ENCODE measurements at places on chromosomes 2 and 18.

DNA sequence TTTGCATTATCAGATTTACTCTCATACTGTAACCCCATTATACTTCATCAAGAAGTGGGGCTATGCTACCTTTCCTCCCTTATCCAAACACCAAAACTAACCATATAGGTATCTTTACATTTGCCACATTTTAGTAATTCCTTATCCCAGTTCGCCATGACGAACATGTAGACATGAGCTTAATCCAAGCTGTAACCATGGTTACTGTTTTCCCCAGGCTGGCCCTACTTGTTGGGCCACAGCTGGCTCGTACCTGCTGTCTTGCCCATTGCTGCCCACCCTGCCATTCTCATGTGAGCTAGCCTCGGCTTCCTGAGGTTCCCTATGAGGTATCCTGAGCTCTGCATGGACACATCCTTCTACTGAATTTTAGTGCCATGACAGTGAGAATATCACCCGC lies 117.7 kb downstream of the PARD3B start:
- DNase-seq = no peak

DNA sequence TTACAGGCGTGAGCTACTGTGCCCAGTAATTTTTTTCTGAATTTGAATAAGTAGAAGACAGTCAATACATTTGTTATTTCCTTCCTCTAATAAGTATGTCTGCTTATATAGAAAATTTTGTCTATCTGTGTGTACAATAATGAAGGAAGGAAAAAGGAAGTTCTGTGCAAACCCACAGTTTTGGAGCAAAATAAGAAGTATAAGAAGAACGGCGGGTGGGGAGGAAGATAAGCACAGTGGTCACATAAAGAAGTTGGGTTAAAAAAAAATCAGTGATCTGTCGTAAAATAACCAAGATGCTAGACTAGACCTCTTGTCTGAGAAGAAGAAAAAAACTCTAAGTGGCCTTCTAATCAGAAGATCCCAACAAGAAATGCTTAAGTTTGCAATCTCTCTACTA lies 20.2 kb downstream of the MGAT4A start:
- DNase-seq = no peak

DNA sequence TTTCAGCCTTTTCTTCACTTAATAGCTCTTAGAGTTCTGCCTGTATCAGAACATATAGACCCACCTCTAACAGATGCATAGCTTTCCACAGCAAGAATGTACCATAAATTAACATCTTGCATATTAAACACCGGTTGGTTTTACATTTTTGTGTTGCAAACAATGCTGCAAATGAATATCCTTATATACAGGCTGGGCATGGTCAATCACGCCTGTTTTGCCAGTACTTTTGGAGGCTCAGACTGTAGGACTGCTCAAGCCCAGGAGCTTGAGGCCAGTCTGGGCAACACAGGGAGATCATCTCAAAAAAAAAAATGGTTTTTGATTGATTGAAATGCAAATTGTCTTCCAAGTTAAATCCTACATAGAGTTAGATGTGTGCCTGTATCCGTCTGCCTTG lies 1.5 kb upstream of the LCT start:
- DNase-seq = no peak

GRCh38 chr2:213149294-213149875 lies 2.0 kb downstream of the IKZF2 start:
- DNase-seq = no peak

- no peak for DNase-seq
These were observed 17.9 kb downstream of the ANTXR1 start for GRCh38 chr2:69030800-69031428.

DNA sequence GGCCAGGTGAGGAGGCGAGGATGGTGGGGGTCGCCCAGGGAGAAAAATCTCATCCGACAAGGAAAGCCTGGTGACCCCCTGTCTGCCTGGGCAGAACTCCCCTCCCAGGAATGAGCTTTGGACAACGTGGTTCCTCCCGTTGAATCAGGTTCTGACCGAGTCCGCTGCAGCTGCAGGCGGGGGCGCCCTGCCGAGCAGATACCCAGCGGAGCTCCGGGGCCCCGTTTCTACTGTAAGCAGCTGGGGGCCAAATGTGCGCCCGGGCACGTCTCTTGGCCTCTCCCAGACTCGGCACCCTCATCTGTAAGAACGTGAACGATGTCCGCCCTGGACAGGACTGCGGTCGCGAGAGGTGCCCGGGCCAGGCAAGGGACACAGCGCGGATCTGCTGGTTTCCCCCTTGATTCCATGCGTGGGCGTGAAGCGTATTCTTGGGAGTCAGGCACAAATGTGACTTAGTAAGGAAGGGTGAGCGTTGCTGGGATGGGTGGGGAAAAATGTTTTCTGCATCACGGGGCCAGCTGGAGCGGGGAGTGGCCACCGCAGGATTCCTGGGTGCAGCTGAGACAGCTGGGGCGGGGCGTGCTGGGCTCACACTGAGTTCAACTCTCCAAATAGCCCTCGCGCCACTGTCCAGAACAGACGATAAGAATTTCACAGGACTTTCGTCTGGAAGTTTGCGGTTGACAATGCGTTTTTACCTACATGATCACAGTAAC lies 20.2 kb upstream of the TUBB6 start:
- DNase-seq = peak; percentile 90

- peak; percentile 20 for DNase-seq
These were observed 9.2 kb downstream of the SGPP2 start for GRCh38 chr2:222433332-222434173.

DNA sequence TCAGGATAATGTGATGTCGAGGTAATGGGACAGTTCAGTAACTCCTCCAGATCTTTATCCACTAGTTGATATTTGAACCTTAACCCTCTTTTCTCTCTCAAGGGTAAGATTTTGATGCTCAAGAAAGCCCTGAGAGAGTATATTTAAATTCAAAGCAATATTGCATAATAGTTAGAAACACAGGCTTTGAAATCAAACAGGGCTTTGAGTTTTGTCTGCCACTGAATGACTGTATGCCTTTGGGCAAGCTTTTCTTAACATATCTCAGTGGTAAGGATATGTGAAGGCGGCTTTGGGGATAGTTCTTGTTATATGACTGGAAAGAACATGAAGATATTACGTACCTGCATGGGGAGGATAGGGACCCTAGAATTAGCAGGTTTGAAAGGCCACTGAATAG lies 11.1 kb downstream of the ITPRID2 start:
- DNase-seq = no peak

DNA sequence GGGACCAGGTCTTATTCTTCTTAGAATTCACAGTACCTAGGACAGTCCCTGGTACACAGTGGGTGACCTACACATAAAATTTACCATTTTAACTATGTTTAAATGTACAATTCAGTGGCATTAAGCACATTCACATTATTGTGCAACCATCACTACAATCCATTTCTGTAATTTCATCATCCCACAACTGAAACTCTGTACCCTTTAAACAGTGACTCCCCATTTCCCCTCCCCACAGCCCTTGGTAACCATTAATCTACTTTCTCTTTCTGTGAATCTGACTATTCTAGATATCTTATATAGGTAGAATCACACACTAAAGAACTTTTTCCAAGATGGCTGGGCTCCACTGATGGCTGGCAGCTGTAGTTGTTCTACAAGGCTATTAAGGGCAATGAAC lies 41.6 kb downstream of the GFPT1 start:
- DNase-seq = no peak

GRCh38 chr2:215429424-215429823 lies 6.4 kb downstream of the FN1 start:
- DNase-seq = no peak

DNA sequence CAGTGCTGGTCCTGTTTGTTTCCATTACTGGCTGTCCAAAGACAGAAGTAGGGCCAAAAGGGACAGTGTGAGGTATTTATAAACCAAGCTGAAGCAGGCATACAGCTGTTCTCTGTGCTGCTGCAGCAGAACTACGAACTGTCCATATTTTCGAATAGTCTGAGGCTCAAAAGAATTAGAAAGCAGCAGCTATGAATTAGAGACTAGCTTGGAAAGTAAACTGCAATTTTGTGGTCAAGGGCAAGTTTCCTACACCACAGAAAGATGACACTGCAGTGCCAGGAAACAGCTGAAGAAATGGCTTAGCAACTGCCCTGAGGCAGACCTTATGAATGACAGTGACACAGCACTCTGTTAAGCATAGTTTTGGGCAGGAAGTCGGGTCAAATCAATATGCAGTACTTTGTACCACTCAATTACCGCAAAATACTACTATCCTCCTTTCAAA lies 125.3 kb downstream of the TMEM131 start:
- DNase-seq = no peak

GRCh38 chr2:159620796-159621195 lies 4.4 kb upstream of the BAZ2B start:
- DNase-seq = no peak

- DNase-seq = no peak
These were observed 1231.6 kb upstream of the DDX18 start for GRCh38 chr2:116582850-116583249.

- DNase-seq = peak; percentile 91
These were observed 17.0 kb upstream of the NFATC1 start for GRCh38 chr18:79378536-79379250.

- no peak for DNase-seq
These were observed 405.5 kb downstream of the MEIS1 start for GRCh38 chr2:66840321-66841002.

DNA sequence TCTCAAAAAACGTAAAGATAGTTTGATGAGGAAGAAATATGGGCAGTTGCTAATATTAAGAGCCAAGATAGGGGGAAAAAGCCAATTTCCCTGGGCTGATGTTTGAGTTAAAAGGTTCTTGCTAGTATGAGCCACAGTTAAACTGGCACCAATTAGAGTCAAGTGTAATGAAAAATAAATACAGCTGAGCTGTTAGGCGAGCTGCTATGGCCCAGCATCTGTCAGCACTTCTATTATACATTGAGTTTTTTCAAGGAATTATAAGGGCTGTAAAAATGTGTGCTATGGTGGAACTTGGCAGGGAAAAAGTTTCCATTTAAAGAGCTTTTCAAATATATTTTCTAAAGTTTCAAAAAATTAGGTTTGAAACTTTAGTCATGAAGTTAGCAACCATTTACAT lies 279.6 kb downstream of the CYRIA start:
- no peak for DNase-seq

Data from breast epithelium (tissue), 4 donors.